ENCODE measurements at places on chromosomes 16 and 17.

DNA sequence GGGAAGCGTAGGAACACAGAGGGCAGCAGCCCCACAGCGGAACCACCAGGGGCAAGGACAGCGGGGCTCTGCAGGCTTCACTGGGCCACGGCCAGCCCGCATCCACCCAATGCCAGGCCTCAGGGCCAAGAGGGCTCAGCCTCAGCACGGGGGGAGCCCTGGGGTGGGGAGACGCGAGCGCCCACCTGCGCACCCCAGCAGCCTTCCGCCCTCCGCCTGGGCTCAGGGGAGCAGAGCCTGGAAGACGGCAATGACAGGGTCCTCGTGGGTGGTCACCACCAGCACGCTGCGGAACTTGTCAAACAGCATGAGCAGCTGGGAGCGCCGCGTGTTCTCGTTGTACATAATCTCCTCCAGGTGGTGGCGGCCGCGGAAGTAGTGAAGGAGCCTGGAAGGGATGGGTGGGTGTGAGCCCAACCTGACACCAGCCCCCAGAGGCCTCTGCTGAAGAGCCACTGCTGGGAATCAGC lies 8.5 kb downstream of the MPG start:
- no peak for DNase-seq

- no peak for DNase-seq
Measured at GRCh38 chr17:47230864-47231263, 21.7 kb downstream of the MYL4 start.

DNA sequence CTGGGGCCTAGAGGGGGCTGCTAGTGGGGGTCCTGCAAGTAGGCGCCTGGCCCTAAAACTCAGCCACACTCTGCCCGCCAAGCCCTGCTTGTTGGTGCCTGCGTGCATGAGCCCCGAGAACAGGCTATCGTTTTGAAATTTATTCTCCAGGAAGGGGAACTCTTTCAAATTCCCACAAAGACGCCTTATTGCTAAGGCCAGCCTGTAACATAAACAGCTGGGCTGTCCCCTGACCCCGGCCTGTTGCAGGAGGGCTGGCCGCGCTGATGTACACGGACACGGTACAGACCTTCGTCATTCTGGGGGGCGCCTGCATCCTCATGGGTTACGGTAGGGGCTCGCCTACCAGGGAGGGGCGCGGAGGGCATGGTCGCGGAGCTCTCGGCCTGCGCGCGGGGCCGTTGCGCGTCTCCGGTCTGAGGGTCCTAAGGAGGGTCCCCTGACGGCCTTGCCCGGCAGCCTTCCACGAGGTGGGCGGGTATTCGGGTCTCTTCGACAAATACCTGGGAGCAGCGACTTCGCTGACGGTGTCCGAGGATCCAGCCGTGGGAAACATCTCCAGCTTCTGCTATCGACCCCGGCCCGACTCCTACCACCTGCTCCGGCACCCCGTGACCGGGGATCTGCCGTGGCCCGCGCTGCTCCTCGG lies 4.3 kb downstream of the SLC5A2 start:
- no peak for DNase-seq

DNA sequence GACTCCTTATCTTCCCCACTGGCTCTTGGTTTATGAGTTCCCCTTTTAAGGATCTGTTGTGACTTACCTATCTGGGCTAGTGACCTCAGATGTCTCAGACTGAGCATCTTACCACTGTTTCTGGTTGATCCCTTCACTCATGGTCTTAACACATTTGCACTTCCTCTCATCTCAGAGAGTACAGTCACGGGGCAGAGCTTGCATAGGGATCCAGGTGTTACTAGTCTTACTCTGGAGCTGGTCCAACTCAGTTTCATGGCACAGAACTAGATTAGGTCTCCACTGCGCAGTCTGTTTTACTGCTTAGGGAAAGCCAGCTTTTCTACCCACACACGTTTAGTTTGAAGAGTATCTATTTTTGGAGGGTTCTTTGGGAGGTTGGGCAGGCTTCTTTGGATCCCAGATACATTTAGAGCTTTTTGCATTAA lies 10.2 kb downstream of the GABARAPL2 start:
- peak; percentile 28 for DNase-seq

GRCh38 chr17:8345951-8346665 lies 6.5 kb downstream of the ODF4 start:
- DNase-seq = no peak

DNA sequence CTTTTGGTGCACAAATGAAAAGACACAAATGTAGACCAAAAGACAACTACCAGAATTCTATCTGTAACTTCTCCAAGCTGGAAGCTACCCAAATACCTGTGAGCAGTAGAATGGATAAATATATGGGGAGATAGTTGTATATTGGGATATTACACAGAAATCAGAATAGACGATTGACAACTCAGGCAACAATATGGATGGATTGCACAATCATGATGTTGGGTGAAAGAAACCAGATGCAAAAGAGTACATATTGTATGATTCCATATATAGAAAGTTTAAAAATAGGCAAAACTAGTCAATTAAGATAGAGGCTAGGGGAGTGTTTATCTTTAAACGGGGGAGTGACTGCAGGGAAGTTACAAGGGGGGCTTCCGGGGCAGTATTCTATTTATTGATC lies 77.5 kb upstream of the NKD1 start:
- no peak for DNase-seq

GRCh38 chr17:12127177-12127576 lies 106.5 kb downstream of the MAP2K4 start:
- DNase-seq = no peak

- no peak for DNase-seq
Measured at GRCh38 chr17:45648642-45649041, 135.5 kb upstream of the CRHR1 start.

GRCh38 chr16:50304467-50305440 lies 38.4 kb downstream of the ADCY7 start:
- no peak for DNase-seq

DNA sequence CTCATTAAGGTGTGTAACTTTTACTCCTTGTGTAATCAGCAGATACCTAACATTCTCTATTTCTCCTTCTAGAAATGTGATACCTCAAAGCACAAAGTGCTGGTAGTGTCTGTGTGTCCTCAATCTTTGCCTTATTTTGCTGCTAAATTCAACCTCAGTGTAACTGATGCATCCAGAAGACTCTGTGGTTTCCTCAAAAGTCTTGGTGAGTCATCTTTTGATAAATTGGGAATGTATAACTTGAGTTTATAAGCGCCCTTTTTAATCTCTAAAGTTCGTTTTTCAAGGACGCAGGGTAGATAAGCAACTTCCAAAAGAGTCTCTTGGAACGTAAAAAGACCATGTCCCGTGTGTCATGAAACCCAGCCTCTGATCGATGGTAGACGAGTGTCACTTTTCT lies 10.2 kb downstream of the NARF start:
- DNase-seq = no peak

GRCh38 chr17:65820811-65821210 lies 259.4 kb upstream of the AXIN2 start:
- DNase-seq = no peak

DNA sequence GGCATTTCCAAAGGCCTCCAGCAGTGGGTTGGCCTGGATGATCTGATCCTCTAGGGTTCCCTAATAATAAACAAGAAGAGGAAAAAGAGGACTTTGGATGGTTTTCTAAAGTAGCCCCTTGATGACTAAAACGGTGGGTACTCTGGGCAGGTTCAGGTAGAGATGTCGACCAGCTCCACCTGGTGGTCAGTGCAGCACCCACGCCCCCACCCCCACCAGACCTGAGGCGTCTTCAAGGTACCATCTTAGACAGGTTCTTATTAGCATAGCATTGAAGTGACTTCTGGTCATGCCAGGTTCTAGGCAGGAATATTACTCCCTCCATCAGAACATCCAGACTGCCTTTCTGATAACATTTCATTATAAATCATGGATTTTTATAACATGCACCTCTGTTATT lies 15.0 kb downstream of the MYH13 start:
- DNase-seq = no peak

- no peak for DNase-seq
Measured at GRCh38 chr17:8557176-8557806, 73.2 kb downstream of the MYH10 start.

DNA sequence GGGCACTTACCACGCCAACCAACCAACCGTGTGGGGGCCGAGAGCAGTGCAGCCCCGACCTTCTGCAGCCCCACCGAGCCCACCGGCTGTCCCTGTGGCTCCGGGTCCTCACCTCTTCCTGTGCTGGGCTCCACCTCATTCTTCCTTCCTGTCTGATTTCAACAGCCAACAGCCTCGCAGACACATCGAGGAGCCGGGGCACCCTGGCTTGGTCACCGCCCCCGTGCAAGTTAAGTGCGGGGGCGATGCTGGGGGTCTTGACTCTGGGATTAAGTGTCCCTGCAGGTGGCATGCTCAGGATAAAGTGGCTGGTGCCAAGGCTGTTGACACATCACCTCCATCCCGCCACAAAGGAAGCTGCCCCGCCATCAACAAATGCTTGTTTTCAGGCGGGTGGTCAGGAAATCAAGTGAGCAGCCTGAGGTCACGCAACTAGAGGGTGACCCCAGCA lies at the start of gene NLRC3:
Gene NLRC3 (minus strand): TSS at position 102 of the 451 bp plus-strand sequence. CDS start 12,367 bp downstream, outside the sequence.
- DNase-seq = peak; percentile 5

DNA sequence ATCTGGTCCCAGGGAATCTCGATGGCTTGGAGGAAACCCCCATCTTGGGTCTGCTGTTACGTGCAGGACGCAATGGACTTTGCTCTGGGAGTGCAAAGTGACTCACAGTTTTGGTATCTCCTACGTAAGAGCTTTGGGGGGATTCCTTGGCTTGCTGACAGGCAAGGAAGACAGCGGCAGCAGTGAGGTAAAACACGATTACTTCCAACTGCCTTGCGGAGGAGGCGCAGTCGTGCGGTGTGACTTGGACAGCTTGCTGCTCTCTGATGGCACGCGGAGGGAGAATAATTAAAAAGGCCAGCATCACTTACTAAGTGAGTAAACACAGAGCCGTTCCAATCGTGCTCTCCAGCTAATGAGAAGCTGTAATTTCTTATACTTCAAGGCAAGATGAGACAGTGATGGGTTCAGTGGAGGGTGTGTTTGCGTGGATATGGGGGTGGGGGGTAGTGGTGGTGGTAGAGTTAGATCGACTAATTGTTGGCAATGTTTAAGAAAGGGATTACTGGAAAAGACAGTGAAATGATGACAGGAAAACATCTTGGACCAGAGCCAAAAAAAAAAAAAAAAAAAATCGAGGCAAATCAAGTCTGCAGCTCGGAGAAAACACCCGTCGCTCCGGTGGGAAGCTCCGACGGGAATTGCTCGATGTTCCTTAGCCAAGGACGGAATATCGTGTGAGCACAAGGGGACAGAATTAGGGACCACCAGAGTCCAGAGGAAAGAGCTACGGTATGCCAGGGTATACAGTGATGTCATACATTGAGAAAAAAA lies 184.8 kb upstream of the ZFHX3 start:
- no peak for DNase-seq

- no peak for DNase-seq
Measured at GRCh38 chr17:6092182-6092902, 22.2 kb downstream of the WSCD1 start.

GRCh38 chr17:14448818-14449217 lies 147.9 kb downstream of the HS3ST3B1 start:
- DNase-seq = no peak

DNA sequence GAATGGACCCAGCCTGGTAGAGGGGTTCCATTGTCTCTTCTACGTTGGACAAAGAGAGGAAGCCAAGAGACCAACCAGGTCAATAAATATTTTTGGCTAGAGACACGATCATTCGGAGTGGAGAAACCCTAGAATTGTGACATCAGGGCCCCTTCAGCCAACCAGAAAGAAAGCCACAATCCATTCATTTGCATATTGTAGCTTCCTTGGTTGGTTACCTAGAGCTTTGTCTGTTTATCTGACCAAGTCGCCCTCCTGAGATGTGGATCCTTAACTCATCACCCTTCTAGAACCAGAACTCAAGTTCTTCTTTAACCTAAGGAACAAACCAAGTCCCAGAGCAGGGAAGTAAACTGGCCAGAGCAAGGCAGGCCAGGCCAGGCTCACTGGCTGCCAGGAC lies at the start of gene CCDC182:
Gene CCDC182 (minus strand): TSS at position 58 of the 400 bp plus-strand sequence. CDS start 27 bp downstream, at position 31.
- DNase-seq = peak; percentile 65

DNA sequence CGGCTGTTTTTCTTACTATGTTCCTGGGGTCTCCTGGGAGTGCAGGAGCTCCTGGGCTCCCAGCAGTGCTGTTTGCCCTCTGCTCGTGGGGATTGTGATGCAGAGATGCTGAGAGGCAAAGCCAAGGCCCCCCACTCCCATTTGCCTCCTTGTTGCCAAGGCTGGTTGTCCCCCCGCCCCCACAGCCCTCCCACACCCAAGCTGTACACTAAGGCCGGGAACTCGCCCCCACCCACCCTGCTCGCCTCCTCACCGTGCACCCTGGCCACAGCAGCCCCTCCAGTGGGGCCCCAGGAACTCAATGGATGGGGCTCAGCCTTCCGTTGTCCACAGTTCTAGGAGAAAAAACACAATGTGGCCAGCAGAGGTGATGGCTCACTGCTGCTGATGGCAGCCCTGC lies 10.2 kb downstream of the NLRC3 start:
- no peak for DNase-seq

DNA sequence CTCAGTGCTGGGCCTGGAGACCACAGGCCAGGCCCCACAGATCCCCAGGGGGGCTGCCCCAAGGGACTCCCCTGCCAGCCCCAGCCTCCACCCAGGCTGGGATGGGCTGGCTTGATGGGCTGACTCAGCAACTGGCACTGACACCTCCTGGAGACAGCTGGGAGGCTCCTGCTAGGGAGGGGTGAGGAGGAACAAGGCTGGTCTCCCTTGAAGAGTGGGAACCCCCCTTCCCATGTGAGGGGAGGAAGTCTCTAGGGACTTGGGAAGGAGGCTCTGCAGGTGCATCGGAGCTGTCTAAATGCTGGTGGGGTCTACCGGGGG lies 10.4 kb downstream of the NHERF1 start:
- peak; percentile 49 for DNase-seq

DNA sequence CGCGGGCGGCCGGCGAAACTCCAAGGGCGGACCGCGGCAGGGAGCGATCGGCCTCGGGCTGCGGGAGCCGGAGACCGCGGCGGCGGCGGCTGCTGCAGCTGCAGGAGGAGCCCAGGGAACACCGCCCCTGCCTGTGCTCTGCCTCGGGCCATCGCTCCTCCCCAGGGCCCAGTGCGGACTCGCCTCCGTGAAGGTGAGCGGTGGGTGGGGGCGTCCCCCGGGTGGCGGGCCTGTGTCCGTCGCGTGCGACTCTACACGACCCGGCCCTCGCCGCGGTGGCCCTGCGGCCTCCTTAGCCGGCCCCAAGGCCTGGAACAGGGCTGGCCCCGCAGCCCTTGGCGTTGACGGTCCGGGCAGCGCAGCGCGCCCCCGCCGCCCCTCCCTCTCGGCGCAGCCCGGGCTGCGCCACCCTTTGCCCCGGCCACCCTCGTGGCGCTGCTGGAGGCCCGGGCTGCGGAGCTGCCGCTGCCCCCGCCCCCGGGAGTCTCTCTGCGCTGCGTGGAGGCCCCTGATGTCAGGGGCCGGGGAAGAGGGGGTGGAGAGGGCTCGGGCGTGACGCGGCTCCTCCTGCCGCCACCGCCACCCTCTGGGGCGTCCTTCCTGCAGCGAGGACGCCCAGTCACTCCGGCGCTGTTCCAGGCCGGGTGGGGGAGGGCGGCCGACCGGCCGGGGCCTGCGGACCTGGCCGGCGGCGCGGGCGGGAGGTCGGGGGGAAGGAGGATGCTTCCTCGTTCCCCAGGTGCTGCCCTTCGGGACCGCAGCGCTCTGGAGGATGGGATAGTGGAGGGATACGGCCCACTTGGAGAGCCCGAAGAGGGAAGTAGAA lies 485 bp downstream of the DYNLL2 start:
- peak; percentile 27 for DNase-seq

GRCh38 chr17:69516911-69517310 lies 102.4 kb downstream of the MAP2K6 start:
- peak; percentile 46 for DNase-seq

GRCh38 chr17:47999582-47999981 lies 28.7 kb downstream of the CDK5RAP3 start:
- DNase-seq = peak; percentile 48

Data from MV-4-11 (cell line).